ENCODE measurements at places on chromosomes 6 and 20.

DNA sequence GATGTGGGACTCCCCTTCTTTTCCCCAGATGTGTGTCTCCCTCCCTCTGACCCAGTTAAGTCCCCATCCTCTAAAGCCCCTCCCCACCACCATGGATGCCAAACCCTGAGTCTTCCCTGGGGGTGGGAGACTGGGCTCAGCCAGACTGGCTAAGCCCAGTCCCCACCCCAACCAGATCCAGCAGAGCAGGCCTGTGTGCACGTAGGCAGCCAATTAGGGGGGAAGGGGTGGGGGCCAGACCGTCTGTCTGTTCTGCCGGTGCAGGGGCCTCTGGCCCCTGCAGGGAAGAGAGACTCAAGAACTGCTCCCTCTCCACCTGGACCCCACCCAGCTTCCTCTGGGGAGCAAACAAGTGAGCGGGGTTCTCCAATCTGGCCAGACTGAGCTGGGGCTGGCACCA lies 605 bp downstream of the COX4I2 start:
- H3K27ac ChIP-seq, result no peak overlapping the region
- H3K36me3 ChIP-seq, result no peaks in the 10 kb centered on the region
- DNase-seq, result no peak
- no peaks in the 10 kb centered on the region for H3K4me1 ChIP-seq

DNA sequence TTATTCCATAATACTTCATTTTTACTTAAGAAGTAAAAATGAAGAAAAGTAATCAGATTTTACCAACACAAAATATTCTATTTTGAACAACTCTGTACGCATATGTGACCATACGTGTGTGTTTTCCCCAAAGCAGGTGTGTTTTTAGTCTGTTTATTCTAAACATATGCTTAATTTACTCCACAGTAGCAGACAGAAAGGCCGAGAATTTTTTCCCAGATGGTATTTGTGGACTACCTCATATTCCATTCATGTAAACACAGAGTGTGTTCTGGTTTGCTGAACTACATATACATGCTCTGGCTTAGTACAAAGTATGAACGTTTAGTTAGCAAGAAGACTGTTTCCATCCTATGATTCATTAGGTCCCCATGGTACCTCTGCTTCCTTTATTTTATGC lies 233.3 kb upstream of the RUNX2 start:
- DNase-seq, result no peak
- H3K36me3 ChIP-seq, result peaks cover 2% of the 10 kb centered on the region
- no peaks in the 10 kb centered on the region for H3K27me3 ChIP-seq

DNA sequence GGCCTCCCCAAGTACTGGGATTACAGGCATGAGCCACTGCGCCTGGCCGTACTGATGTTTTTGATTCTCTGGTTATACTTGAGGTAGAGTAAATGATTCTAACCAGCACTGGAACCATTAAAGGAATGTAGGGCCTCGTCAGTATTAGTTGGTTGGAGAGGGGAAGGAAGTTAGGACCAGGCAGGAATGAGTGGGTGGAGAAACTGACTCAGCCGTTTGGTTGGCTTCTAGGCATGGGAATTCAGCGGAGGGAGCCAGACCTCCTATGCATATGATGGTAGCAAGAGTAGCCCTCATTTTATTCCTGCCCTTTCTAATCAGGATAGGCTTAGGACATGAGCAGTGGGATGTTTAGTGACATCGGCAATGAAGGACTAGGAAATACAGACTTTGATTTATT lies 19.0 kb upstream of the SERINC3 start:
- DNase-seq, result no peak
- H3K4me1 ChIP-seq, result peaks cover 6% of the 10 kb centered on the region
- H3K36me3 ChIP-seq, result no peaks in the 10 kb centered on the region
- no peaks in the 10 kb centered on the region for H3K27me3 ChIP-seq
- no peak overlapping the region for H3K27ac ChIP-seq

DNA sequence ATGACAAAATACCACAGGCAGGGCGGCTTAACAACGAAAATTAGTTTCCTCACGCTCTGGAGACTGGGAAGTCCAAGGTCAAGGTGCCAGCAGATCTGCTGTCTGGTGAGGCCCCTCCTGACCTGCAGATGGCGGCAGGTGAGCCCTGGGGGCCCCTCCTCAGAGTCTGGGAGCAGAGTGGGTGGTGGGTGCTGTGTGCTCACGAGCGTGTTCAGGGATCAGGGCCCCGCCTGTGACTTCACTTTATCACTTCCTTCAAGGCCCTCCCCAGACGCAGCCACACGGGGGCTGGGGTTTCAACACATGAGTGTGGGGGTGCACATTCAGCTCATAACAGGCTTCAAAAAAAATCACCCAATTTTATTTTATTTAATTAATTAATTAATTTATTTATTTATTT lies 39.3 kb downstream of the SLC2A4RG start:
- no peak overlapping the region for H3K4me3 ChIP-seq
- H3K36me3 ChIP-seq, result peaks cover 10% of the 10 kb centered on the region
- H3K27me3 ChIP-seq, result no peaks in the 10 kb centered on the region
- no peak overlapping the region for H3K27ac ChIP-seq
- no peak for DNase-seq

Measured in osteocyte (in vitro differentiated cells).